GM10248 (cell line): ENCODE measurements at places on chromosomes 11 and 22.

DNA sequence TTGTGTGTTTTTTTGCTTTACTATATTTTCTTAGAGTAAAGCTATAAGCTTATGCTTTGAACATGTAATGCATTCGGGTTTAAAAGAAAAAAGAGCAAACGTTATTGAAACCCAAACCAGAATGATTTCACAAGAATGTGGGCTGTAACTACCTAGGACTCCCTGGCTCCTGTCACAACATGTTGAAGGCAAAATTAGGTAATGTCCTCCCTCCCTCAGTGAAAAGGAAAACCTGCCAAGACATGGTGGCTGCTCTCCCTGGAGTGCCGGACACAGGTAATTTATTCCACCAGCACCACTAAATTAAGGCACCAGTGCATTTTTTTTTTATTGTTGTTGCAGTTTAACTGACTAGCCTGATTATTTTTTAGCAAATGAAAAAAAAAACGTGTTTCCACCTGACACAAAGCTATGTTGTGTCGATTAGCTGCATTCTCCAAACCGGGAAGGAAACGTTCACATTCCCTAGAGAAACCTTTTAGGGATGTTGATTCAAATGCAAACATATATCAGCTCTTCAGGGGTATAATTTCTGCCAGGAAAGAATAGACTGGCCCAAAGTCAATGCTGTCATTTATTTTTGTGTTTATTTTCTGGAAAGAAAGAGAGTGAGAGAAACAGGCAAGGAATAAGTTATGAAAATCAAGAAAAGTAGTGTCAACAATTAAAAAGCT lies 134.6 kb downstream of the CCDC34 start:
- no peak for DNase-seq

DNA sequence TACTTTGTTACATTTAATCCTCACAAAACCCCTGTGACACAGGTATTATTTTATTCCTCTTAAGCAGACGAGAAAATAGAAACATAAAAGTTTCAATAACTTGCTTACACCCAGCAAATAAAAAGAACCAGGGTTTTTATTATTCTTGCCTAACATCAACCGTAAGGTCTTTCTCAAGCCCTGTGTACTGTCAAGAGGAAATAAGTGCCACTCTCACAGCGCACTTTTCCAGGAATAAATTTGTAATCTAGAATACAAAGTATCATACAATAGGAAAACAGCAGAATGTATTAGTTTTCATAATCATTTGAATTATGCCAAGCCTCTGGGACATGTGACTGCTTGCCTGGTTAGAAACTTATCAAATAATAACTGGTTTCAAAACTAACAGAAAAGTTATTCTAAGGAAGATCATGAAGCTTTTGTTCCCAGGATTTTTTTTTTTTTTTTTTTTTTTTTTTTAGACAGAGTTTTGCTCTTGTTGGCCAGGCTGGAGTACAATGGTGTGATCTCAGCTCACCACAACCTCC lies 7.4 kb downstream of the CCDC34 start:
- no peak for DNase-seq

DNA sequence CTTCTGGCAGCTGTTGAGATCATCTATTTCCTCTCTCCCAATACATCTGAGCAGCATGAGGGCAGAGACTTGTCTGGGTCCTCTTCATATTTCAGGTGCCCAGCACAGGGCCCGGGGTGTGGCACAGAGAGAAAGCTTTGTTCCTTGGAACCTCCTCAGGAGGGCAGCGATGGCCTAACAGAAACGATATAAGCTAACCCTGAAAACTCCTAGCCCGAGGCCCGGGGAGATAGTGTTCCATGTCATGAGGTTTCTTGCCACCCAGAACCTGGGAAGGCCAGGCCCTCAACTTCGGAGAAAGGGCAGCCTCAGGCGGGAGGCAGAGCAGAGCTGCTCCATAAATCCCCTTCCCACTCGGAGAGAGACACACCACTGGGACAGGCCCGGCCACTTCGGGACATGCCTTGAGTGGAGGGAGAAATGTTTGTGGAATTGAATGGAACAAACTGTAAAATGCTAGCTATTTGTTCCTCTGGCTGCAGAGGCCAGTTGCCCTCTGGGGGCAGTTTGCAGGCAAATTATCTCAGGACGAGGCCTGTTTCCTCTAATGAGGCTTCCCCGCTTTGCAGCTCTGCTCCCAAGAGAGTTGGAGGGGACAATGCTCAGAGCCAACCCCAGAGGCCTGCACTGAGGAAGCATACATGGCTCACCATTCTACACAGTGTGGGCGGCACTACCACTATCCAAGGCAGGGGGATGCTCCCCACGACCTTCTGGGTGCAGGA lies 11.6 kb downstream of the ARRB1 start:
- DNase-seq: no peak

DNA sequence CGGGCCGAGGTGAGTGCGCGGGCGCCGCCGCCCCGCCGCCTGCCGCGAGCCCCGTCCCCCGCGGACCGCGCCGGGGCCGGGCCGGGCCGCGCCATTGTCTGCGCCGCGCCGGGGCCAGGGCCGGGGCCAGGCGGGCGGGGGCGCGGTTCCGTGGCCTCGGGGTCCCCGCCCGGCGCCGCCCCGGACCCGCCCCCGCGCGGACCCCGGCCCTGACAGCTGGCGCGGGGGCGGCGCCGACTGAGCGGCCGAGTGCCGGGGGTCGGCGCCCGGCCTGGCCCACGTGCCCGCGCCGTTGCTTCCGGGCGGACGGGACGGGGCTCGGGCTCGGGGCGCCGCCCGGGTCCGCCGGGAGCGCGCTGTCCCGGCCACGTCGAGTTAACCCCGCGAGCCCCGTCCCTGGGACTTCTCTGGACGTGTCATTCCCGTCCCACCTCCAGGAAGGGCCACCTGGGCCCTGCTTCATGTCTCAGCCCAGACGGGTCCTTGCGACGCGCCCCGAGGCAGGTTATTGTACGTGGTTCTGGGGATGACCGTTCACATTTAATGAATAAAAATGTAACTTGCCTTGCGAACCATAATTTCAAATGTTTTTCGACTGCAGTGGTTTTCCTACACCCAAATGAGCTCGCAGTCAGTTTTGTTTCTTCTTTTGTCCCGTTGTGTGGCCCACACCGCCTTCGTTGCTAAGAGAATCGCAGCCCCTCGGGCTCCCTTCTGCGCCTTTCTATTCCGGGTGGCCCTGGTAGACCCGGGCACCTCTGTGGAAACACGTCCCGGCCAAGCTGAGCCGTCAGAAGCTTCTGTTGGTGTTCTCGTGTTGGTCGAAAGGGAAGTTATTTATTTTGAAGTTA lies 562 bp downstream of the ZBED4 start:
- peak; percentile 36 for DNase-seq

DNA sequence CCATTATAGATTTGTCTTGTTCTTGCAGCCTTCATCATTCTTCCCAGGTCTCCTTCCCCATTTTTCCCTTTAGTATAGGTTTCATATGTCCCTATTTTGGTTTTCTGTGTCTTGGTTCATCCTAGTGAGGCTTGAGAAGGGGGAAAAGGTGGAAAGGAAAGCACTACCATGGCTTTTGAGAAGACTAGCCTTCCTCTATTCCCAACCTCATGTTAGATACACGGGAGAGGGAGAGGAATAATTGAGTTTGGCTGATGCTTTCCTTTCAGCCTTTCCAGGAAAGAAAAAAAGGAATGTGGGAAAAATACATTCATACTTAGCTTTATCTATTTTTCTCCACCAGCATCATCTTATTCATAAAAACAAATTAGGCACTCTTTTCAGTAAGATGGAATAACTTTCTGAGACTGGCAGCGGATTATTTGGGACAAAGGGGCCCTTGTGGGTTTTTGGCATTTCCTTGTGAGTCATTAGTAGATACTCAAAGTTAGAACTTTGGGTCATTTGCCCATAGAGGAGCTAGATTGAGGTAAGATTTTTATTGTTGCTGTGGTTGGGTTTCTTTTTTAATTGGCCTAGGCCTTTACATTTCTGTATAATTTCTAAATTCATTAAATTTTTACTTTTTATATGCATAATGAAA lies 23.8 kb downstream of the CAPRIN1 start:
- no peak for DNase-seq

DNA sequence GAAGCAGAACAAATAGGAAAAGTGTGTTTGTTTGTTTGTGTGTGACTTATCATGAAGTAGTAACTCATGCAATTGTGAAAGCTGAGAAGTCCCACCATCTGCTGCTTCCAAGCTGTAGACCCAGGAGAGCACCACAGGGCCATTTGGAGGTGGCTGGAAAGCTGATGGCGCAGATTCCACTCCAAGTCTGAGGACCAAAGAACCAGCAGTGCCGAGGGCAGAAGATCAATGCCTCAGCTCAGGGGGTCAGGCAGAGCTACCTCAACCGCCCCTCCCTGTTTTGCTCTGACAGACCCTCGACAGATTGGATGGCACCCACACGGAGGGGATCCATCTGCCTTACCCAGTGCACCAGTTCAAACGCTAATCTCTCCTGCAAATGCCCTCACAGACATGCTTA lies 896.2 kb downstream of the BRD1 start:
- no peak for DNase-seq

DNA sequence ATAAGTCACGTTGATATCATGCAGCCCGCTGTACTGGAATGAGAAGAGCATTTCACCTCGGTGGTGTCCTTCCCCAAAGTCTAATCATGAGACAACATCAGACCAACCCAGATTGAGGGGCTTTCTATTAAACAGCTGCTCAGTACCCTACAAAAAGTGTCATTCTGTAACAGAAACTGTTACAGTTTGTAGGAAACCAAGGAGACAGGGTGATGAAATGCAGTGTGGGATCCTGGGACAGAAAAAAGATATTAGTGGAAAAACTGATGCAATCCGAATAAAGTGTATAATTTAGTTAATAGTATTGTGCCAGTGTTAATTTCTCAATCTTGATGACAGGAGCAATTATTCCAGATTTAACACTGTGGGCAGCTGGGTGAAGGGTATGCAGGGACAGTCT lies 128.0 kb downstream of the MICAL2 start:
- DNase-seq: no peak

GRCh38 chr11:3245071-3245470 lies 12.9 kb upstream of the MRGPRE start:
- no peak for DNase-seq

DNA sequence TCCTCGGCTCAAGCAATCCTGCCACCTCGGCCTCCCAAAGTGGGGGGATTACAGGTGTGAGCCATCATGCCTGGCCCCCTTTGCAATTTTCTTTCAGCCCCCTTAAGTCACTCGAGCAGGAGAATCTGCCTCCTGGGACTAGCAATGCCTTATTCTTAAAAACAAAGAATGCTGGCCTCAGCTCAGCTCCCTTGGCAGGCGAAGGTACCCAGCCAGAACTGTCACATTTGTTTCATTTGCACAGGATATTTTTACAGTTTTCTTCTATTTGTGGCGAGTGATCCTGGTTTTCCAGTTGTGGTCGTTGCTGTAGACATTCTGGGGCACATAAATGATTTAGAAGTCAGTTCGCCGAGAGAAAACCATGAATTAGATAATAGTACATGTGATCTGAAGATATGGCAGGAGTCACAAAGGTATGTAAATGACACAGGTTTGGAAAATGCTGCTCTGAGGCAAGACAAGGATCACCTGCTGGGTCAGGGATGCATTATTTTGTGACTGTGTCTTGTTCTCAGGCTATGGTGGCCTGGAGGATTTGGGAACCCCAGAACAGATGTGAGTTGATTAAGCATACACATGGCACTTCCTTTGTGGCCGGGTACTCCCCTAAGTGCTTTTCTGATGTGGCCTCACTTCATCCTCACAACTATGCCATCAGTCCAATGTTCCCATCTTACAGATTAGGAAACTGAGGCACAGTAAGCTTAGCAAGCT lies 51.2 kb upstream of the SLC22A12 start:
- no peak for DNase-seq

- no peak for DNase-seq
Observed at GRCh38 chr22:41551877-41552582, 7.8 kb upstream of the POLR3H start.

DNA sequence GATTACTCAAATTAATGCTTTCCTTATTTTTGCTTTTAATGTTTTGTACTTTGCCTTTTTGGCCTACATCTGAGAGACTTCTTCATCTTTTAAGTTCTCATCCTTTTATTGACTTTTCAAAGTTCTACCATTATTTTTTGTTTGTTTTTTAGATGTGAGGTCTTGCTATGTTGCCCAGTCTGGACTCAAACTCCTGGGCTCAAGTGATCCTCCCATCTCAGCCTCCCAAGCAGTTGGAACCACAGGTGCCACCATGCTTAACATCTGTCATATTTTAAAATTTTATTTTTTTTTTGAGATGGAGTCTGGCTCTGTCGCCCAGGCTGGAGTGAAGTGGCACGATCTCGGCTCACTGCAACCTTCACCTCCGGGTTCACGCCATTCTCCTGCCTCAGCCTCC lies 57.8 kb downstream of the PPP6R2 start:
- no peak for DNase-seq

DNA sequence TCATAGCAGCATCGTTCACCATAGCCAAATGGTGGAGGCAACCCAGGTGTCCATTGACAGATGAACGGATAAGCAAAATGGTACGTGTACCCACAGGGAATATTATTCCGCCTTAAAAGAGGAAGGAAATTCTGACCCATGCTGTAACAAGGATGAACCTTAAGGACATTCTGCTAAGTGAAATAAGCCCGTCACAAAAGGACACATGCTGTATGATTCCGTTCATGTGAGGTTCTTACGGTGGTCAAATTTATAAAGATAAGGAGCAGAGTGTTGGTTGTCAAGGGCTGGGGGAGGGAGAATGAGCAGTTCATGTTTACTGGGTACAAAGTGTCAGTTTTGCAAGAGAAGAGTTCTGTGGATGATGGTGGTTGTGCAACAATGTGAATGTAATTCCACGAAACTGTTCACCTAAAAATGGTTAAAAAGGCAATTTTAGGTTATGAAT lies 26.3 kb downstream of the APOL1 start:
- DNase-seq: no peak

DNA sequence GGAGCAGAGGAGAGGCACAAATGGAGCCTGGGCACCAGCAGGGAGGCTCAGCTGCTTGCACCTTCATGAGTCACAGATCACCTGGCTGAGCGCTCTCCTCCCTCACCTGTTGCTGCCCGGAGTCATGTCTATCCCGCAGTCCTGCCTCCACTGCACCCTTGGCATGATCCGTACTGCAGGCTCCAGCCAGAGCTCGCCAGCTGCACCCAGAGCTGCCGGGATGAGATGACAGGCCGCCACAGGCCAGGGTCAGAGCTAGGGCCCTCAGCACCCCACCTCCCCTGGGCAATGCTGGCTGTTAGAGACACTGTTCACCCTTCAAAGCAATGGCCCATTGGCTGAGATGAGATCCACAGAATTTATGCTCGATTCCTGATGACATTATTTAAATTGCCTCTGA lies 702.8 kb downstream of the TBC1D22A start:
- DNase-seq: no peak

- no peak for DNase-seq
Observed at GRCh38 chr22:46577368-46578249, 40.2 kb upstream of the CELSR1 start.

DNA sequence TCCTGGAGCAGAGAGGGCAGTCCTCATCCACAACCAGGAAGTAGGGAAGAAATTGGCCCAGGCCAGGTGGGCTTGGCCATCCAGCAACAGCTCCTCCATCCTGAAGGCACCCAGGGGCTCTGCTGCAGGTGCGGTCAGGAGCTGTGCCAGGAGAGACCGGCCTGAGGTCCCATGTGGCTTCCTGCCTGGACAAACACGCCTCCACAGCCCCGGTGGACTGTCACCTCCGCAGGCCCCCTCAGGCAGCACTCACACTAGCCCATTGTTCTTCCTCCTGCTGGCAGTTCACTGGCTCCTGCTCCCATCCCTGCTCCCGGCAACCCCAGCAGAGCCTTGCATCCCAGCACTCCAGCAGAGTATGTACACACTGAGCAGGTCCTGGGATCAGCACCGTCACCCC lies 16.0 kb upstream of the POU2AF1 start:
- no peak for DNase-seq
